ENCODE measurements at places on chromosomes 7 and 10. TPM values are rescaled to one million over a fixed set of nuclear protein-coding genes. Genes with fewer than 3 reads are reported as not detected.

The PIK3CG gene
- total RNA-seq, result 3.6 TPM

The C10orf143 gene
- 6.9 TPM for total RNA-seq

The CPA4 gene
- total RNA-seq, result not detected

The NEUROD6 gene
- total RNA-seq, result not detected

The GARIN1A gene
- total RNA-seq, result 1.6 TPM

The EMX2 gene
- not detected for total RNA-seq

The FKBP6 gene
- not detected for total RNA-seq

The HMX2 gene
- total RNA-seq, result 0.18 TPM
